ENCODE measurements at places on chromosomes 16 and 17.

GRCh38 chr16:75570396-75571065 is 4.4 kb downstream of the GABARAPL2 start:
- no peak for DNase-seq

DNA sequence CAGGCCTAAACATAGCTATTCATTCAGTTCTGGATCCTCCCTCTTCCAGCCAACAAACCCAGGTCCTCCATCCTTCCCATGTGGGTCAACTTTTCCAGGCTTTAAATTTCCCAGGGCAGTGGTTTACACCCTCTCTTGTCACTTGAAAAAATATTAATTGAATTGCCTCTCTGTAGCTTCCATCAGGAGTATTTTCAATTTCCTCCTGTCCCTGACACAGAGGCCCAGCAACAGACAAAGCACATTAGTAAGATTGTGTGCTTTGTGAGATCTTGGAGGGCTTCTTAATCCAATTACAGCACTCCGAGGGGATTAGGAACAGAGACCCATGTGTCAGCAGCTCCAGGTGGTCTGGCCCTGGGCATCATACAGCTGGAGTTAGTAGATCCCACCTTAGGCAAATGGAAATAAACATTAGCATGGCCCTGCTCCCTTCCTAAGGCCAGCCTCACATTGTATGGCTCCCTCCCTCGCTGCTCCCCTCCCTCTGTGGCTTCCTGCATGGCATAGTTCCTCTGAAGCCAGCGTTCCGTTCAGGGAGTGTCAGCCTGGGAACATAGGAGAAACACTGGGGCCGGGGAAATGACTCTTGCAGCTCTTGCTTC is 132.7 kb upstream of the HSBP1 start:
- DNase-seq = no peak

GRCh38 chr16:56362706-56363105 is 62.6 kb downstream of the AMFR start:
- no peak for DNase-seq

DNA sequence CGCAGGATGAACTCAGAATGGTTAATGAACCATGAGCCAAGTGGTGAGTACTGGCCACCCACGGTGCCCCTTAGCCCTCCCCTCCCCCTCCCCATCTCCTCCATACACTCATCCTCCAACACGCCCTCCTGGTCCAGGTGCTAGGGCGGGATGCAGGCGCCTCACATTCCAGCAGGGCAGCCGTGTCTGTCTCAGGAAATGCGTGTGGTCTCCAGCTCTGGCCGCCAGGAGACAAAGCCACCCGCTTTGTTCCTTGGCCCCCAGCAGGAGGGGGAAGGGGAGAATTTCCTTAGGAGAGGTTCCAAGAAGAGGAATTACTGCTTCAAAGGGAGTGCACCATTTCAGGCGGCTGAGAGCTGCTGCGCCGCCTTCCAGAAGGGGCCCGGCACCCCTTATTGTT is 29.7 kb upstream of the RMI2 start:
- DNase-seq = no peak

DNA sequence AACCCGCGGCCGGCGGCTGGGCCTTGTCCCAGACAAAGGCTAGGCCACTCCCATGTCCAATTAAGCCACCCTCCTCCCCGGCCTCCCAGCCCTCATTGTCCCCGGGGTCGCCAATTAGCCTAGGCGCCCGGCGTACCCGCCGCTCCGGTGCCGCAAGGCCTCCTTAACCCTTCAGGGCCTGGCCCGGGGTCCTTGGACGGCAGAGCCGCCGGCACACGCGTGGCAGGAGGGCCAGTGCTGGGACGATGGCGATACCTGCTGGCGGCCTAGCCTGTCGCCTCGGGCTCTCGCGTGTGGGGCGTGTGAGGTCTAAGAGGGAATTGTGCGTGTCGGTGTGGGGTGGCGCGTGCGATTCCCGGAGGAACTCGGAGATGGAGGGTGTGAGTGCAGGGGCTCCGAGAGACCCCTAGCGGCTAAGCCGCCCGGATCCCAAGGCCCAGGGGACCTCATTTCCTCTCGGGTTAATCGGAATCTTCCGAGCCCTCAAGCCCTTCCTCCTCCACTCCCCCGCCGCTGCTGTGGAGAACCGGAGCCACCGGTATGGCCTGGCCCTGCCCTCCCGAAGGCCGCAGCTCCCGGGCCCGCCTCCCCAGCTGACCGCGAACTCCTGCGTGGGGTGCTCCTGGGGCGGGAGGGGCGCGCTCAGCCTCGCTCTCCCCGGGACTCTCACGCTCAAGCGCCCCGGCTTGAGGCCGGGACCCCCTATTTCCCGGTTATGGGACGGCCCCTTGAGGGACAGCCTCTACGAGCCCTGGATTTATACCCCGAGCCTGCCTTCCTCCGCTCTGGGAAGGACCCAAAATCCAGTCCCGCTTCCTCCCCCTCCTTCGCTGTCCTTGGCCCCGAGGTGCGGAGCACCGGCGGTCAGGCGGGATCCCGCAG is 11.9 kb downstream of the TBX2 start:
- peak; percentile 38 for DNase-seq

DNA sequence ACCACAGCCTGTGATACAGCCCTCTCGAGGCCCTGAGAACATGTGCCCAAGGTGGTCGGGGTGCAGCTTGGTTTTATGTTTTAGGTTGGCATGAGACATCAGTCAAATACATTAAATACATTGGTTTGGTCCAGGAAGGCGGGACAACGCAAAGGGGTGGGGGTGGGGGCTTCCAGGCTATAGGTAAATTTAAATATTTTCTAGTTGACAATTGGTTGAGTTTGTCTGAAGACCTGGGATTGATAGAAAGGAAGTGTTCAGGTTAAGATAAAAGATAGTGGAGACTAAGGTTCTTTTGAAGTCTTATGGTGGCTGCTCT is 1.2 kb upstream of the ZKSCAN2 start:
- no peak for DNase-seq

GRCh38 chr17:19630661-19631060 is 17.9 kb upstream of the ALDH3A2 start:
- DNase-seq = no peak

Measured in CD4-positive, alpha-beta T cell treated with Interferon alpha-2 for 1 hour (primary cell).